ENCODE measurements at places on chromosomes 5 and 9. TPM values are rescaled to one million over a fixed set of nuclear protein-coding genes. Genes with fewer than 3 reads are reported as not detected.

The NR5A1 gene
- total RNA-seq, result not detected

The CCDC192 gene
- not detected for total RNA-seq

The BHMT gene
- not detected for total RNA-seq

The KIAA1958 gene
- total RNA-seq, result 2.8 TPM

The CDC20B gene
- total RNA-seq, result 0.08 TPM

The HAVCR2 gene
- total RNA-seq, result 0.20 TPM

The ZNF483 gene
- total RNA-seq, result 1.0 TPM

The CER1 gene
- total RNA-seq, result not detected

The TXNDC8 gene
- total RNA-seq, result not detected

The ECSCR gene
- total RNA-seq, result not detected

The SUSD1 gene
- 14.3 TPM for total RNA-seq

The PLEKHG4B gene
- total RNA-seq, result 1.0 TPM

The ACO1 gene
- total RNA-seq, result 27.5 TPM

The ARHGEF37 gene
- total RNA-seq, result 1.5 TPM

The POMT1 gene
- total RNA-seq, result 11.0 TPM

The FGF10 gene
- total RNA-seq, result not detected

The NMRK1 gene
- 3.6 TPM for total RNA-seq

The ACSL6 gene
- total RNA-seq, result not detected

The CRAT gene
- total RNA-seq, result 20.8 TPM

The INSL4 gene
- total RNA-seq, result 16.3 TPM

The RGS7BP gene
- total RNA-seq, result not detected

The IFNE gene
- total RNA-seq, result 2.1 TPM

The RELL2 gene
- total RNA-seq, result 5.2 TPM

The SPRY4 gene
- total RNA-seq, result 7.1 TPM

The IL13 gene
- total RNA-seq, result not detected

The CARD6 gene
- 3.3 TPM for total RNA-seq

The GPR151 gene
- not detected for total RNA-seq

The IRX1 gene
- total RNA-seq, result not detected

The IFNA2 gene
- total RNA-seq, result not detected

The SPINK4 gene
- total RNA-seq, result not detected

The SPATA31C1 gene
- not detected for total RNA-seq

The PGM5 gene
- not detected for total RNA-seq

The CCDC183 gene
- 0.74 TPM for total RNA-seq

The CCDC69 gene
- 1.0 TPM for total RNA-seq

The DMRT2 gene
- 0.12 TPM for total RNA-seq

The RANBP17 gene
- total RNA-seq, result 3.0 TPM

The FIBCD1 gene
- total RNA-seq, result 16.1 TPM

The ZNF354C gene
- 0.53 TPM for total RNA-seq

Data from A549 treated with ZK216348 at 1 μM for 4 hours (cell line).